Endothelial cell (in vitro differentiated cells): ENCODE measurements at places on chromosomes 5 and 9.

DNA sequence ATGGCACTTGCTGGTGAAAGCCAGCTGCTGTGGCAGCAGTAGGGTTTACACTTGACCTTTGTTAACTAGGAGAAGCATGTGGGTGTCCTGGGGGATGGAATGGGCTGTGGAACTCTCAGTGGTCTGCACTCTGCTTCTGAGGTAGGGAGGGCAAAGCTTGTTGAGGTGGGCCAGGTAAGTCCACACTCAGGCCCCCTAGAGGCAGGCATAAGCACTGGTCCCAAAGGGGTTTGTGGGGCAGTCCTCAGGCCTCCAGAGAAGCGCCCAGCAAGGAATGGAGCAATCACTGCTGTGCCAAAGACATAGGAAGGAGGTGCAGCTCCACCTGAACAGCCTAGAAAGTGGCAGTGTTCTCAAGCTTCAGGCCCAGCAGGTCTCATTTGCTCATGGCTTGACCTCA lies 34.7 kb downstream of the INSL4 start:
- peaks cover 3% of the 10 kb centered on the region for H3K27me3 ChIP-seq
- H3K36me3 ChIP-seq = no peaks in the 10 kb centered on the region
- DNase-seq = no peak
- no peak overlapping the region for H3K27ac ChIP-seq
- H3K4me3 ChIP-seq = no peak overlapping the region
- H3K4me1 ChIP-seq = peaks cover 8% of the 10 kb centered on the region

GRCh38 chr5:147752666-147753290 lies 29.8 kb downstream of the JAKMIP2 start:
- H3K27ac ChIP-seq = no peak overlapping the region
- DNase-seq = no peak
- H3K4me3 ChIP-seq = no peak overlapping the region
- no peaks in the 10 kb centered on the region for H3K36me3 ChIP-seq

GRCh38 chr5:123303802-123304201 lies 119.4 kb downstream of the CEP120 start:
- DNase-seq = no peak
- no peaks in the 10 kb centered on the region for H3K36me3 ChIP-seq
- no peaks in the 10 kb centered on the region for H3K4me1 ChIP-seq

GRCh38 chr5:17400724-17401469 lies 97.1 kb upstream of the TAF11L2 start:
- DNase-seq = no peak
- peaks cover 2% of the 10 kb centered on the region for H3K27me3 ChIP-seq

- DNase-seq = no peak
- peaks cover 3% of the 10 kb centered on the region for H3K27me3 ChIP-seq
Measured at GRCh38 chr5:109256486-109256885, 153.3 kb downstream of the PJA2 start.

DNA sequence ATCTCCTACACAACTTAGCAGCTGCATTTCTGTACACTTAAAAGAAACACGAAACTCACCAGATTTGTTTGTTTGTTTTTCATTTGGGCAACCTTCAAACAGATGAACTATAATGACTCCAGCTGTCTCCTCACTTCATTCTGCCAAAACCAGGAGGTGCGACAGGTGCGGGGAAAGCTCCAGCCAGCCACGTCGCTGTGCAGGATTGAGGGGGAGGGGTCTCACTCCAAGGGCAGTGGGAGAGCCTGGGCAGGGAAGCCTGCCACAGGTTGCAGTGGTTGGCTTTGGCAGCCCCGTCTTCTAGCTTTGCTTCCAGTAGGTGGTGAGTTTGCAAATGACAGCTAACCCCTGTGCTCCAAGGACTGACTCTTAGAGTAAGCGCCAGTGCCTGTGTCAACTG lies 215.8 kb downstream of the CEMIP2 start:
- DNase-seq = peak; percentile 4
- no peak overlapping the region for H3K4me3 ChIP-seq
- H3K27me3 ChIP-seq = no peaks in the 10 kb centered on the region
- no peaks in the 10 kb centered on the region for H3K4me1 ChIP-seq
- H3K36me3 ChIP-seq = no peaks in the 10 kb centered on the region
- no peak overlapping the region for H3K27ac ChIP-seq

DNA sequence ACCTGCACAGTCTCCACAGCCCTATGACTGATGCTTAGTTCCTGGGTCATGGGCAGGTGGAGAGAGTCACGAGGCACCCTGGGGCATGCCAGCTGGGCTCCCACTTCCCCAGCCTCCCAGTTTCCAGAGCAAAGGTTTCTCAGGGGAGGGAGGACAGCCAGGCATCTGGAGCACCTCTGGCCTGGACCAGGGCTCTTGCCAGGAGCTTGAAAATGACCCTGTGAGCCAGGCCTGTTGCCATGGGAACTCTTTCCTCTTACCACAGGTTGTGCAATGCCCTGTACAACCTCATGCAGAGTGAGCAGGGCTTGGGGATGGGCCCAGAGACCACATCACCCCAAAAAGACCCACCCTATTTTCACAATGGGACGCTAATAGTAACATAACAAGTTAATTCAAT lies 113.1 kb downstream of the PSD2 start:
- H3K36me3 ChIP-seq = no peaks in the 10 kb centered on the region
- H3K4me3 ChIP-seq = no peak overlapping the region
- H3K4me1 ChIP-seq = no peaks in the 10 kb centered on the region
- peaks cover 4% of the 10 kb centered on the region for H3K27me3 ChIP-seq
- H3K27ac ChIP-seq = no peak overlapping the region

DNA sequence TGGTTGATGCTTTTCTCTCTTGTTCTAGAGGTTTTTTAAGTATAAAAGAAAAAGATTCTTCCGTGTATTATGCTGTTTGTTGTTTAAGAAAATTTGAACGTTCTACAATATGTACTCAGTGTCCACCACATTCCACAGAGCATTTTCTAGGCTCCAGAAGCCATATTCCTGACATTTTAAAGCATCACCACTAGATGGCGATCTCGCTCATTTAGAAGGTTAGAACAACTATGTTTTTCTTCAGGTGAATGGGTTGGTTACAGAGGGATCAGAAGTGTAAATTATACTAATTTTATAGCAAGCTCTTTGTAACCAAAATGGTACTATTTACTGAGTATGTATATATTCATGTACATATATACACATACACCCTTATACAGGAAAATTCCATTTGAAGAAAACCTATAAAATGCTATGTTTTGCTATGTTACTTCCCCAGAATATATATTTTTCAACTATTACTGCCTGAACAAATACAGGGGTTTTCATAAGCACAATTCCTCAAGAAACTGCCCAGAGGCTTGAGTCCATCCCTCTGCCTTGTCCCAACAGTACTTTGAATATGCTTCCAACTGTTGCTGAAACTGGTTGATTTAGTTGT lies 284.3 kb downstream of the CCDC171 start:
- no peaks in the 10 kb centered on the region for H3K27me3 ChIP-seq
- H3K27ac ChIP-seq = no peak overlapping the region
- no peaks in the 10 kb centered on the region for H3K4me1 ChIP-seq

- H3K36me3 ChIP-seq = peaks cover 38% of the 10 kb centered on the region
- H3K27me3 ChIP-seq = peaks cover 3% of the 10 kb centered on the region
- DNase-seq = no peak
Measured at GRCh38 chr9:121321016-121321503, 49.0 kb downstream of the STOM start.

DNA sequence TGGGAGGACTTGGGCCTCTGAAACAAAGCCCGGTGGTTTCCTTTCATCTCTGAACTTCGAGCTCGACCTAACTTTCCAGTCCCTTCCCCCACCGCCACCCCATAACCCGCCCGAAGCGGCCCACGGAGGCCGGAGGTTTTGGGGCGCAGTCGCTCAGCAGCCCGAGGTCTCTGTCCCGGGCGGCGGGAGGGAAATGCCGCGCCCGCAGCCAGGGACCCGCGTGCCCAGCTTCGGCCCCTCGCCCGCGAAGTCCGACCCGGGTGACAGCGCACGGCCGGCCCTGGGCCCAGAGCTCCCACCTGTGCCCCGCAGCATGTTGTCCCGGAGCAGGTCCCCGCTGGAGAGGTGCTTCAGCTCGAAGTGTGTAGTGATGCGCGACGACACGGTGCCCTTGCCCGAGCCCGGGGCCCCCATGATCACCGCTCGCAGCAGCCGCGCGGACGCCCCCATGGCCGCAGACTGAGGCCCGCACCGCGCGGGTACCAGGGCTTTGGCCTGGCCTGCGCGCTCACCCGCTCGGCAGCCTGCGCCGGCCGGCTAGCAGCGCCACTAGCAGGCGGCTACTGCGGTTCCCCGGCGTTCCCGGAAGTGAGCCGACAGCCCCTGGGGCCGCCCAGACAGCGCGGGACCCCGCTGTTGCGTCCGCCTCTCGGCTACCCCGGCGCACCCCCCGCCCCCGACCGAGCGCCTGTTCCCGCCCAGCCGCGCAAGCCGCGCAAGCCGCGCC lies at the start of gene AK3:
Gene AK3, minus strand, starts transcription at position 565 of the 727 bp plus-strand sequence. Its CDS starts 115 bp downstream, at position 450.
- peaks cover 4% of the 10 kb centered on the region for H3K36me3 ChIP-seq
- H3K4me1 ChIP-seq = peaks cover 9% of the 10 kb centered on the region
- DNase-seq = peak; percentile 79
